ENCODE measurements at places on chromosomes 4 and X.
A peak's percentile ranks its signal among the peaks of the same experiment; 100 is the strongest.

- no peak for DNase-seq
- no peaks in the 10 kb centered on the region for H3K36me3 ChIP-seq
- H3K4me3 ChIP-seq = no peak overlapping the region
- H3K27me3 ChIP-seq = no peaks in the 10 kb centered on the region
These were observed 514.5 kb upstream of the SLIT2 start for GRCh38 chr4:19736968-19737756.

DNA sequence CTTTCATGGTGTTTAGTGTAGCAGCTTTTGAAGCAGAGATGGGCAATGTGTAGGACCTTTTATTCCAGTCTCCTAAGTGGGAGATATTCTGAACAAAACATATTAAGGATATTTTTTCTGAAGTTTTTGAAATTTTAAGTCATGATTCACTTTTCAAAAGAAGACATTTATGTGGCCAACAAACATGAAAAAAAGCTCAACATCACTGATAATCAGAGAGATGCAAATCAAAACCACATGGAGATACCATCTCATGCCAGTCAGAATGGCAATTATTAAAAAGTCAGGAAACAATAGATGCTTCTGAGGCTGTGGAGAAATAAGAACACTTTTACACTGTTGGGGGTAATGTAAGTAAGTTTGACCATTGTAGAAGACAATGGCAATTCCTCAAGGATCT is 76.0 kb downstream of the FAT4 start:
- H3K4me1 ChIP-seq = peaks cover 4% of the 10 kb centered on the region
- H3K27ac ChIP-seq = no peak overlapping the region
- no peaks in the 10 kb centered on the region for H3K27me3 ChIP-seq
- no peaks in the 10 kb centered on the region for H3K36me3 ChIP-seq
- no peak for DNase-seq
- no peak overlapping the region for H3K4me3 ChIP-seq

DNA sequence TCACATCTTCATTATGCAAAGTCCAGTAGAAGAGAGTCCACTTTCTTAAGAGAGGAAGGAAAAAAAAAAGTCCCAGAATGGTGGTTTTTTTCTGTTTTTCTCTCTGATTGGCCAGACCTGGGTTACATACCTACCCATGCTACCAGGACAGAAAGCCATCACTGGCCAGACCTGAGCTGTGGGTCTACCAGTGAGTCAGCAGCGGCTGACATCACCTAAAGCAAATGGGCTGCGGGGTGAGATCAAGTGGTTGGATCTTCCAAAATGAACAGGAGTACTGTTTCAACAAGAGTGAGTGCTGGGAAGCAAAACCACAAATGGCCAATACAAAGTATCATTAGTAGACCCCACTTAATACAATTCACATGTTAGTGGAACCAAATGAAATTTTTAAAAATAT is 1.6 kb upstream of the NDST3 start:
- H3K36me3 ChIP-seq = no peaks in the 10 kb centered on the region
- peaks cover 28% of the 10 kb centered on the region for H3K27me3 ChIP-seq
- H3K4me1 ChIP-seq = peaks cover 5% of the 10 kb centered on the region
- peak overlapping the region; percentile 85 for H3K4me3 ChIP-seq

DNA sequence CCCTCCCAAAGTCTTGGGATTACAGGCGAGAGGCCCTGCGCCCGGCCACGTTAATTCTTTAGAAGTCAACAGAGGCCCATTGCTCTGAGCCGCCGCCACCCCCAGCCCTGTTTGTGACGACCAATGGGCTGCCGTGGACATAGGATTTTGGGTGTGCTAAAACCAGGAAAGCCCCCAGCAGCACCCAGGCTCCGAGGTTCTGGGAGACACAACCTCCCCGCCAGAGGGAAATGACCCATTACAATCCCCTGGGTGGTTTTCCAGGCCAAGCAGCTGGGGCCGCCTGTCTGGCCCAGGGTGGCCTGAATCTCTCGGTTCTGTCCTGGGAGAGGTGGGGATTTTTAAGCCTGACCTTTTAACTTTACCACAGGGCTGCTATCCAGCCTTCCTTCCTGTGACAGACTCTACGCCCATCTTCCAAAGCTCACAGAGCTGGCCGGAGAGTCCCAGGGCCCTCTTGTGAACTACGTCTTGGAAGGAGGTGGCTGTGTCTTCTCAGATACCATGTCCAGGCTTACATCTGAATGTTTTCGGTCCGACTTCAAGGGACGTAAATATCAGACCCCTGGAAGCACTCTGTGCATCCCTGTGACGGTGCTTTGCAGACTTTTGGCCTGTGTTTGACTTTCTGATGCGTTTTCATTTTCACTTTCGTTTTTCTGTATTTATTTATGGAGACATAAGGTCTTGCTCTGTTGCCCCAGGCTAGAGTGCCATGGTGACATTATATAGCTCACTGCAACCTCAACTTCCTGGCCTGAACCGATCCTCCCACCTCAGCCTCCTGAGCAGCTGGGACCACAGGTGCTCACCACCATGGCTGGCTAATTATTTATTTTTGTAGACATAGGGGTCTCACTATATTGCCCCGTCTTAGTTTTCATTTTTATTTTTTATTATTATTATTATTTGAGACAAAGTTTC is 36.0 kb downstream of the P2RY8 start:
- DNase-seq = no peak
- H3K36me3 ChIP-seq = no peaks in the 10 kb centered on the region
- H3K4me1 ChIP-seq = no peaks in the 10 kb centered on the region
- no peak overlapping the region for H3K27ac ChIP-seq
- no peak overlapping the region for H3K4me3 ChIP-seq
- no peaks in the 10 kb centered on the region for H3K27me3 ChIP-seq

DNA sequence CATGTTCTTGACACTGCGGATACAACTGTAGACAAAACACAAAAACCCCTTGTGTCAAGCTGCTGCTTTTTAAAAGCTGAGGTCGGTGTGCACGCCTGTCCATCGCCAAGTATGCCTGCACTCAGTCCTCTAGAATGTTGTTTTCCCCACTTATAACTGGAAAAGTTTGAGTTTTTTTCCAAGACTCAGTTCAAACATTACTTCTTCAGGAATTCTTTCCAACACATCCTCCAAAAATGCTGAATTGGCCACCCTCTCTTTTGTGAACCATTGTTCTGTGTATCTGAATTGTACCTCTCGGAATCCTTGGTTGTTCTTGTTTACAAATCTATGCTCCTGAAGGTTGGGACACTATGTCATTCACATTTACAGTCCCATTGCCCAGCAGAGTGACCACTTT is 94.6 kb downstream of the REELD1 start:
- no peaks in the 10 kb centered on the region for H3K27me3 ChIP-seq
- H3K4me1 ChIP-seq = peaks cover 6% of the 10 kb centered on the region
- no peak overlapping the region for H3K4me3 ChIP-seq
- H3K27ac ChIP-seq = no peak overlapping the region

GRCh38 chrX:12970691-12971202 is 4.2 kb upstream of the TMSB4X start:
- H3K36me3 ChIP-seq = peaks cover 1% of the 10 kb centered on the region
- no peak for DNase-seq

GRCh38 chrX:76253432-76253831 is 80.6 kb downstream of the PBDC1 start:
- DNase-seq = no peak
- no peak overlapping the region for H3K4me3 ChIP-seq
- H3K36me3 ChIP-seq = no peaks in the 10 kb centered on the region

DNA sequence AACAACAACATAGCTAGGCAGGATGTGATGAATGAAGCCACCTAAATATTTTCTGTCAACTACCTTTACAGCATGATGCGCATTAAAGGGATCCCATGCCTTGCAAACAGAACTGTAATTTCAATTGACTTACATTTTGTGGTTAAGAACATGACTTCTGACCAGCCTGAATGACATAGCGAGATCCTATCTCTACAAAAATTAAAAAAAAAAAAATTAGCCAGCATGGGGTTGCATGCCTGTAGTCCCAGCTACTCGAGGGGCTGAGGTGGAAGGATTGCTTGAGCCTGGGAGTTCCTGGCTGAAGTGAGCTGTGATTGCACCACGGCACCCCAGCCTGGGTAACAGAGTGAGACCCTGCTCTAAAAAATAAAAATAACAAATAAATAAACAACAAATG is 680.6 kb downstream of the IQCM start:
- no peaks in the 10 kb centered on the region for H3K4me1 ChIP-seq
- H3K27ac ChIP-seq = no peak overlapping the region
- H3K4me3 ChIP-seq = no peak overlapping the region
- no peaks in the 10 kb centered on the region for H3K27me3 ChIP-seq

- H3K27me3 ChIP-seq = peaks cover 5% of the 10 kb centered on the region
- peaks cover 10% of the 10 kb centered on the region for H3K4me1 ChIP-seq
- DNase-seq = no peak
- H3K36me3 ChIP-seq = no peaks in the 10 kb centered on the region
- no peak overlapping the region for H3K27ac ChIP-seq
These were observed 297.3 kb upstream of the LCORL start for GRCh38 chr4:18318682-18319388.

GRCh38 chr4:30832639-30833038 is 112.5 kb downstream of the PCDH7 start:
- H3K36me3 ChIP-seq = no peaks in the 10 kb centered on the region
- DNase-seq = no peak
- no peak overlapping the region for H3K4me3 ChIP-seq
- peaks cover 4% of the 10 kb centered on the region for H3K27me3 ChIP-seq
- H3K4me1 ChIP-seq = peaks cover 66% of the 10 kb centered on the region

GRCh38 chr4:6894528-6895498 is 14.8 kb upstream of the TBC1D14 start:
- H3K27ac ChIP-seq = no peak overlapping the region
- H3K4me1 ChIP-seq = peaks cover 22% of the 10 kb centered on the region
- H3K4me3 ChIP-seq = no peak overlapping the region
- DNase-seq = no peak
- no peaks in the 10 kb centered on the region for H3K36me3 ChIP-seq

- no peak for DNase-seq
- H3K27me3 ChIP-seq = no peaks in the 10 kb centered on the region
- H3K36me3 ChIP-seq = no peaks in the 10 kb centered on the region
- no peak overlapping the region for H3K4me3 ChIP-seq
These were observed 215.6 kb downstream of the FSTL5 start for GRCh38 chr4:161948026-161948770.

GRCh38 chr4:141002323-141002805 is 130.9 kb downstream of the RNF150 start:
- DNase-seq = no peak
- no peaks in the 10 kb centered on the region for H3K36me3 ChIP-seq
- no peak overlapping the region for H3K27ac ChIP-seq
- no peak overlapping the region for H3K4me3 ChIP-seq

DNA sequence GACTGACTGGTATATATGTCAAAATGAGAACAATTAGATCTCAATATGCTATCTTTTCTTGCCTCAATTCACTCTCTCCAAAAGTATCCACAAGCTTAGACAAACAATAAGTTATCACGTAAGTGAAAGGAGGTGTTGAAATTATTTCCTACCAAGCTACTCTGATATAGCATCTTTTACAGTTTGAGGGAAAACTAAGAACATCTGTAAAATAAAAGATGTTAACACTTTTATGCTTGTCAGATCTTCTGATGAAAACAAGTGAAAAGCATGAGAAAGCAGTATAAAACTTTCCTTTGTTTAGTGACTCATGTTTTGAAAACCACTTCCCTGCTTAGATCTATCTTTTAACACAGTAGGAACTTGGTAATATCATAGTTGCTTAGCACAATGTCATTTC is 8.4 kb upstream of the MAB21L2 start:
- no peak overlapping the region for H3K4me3 ChIP-seq
- peaks cover 30% of the 10 kb centered on the region for H3K4me1 ChIP-seq
- no peaks in the 10 kb centered on the region for H3K36me3 ChIP-seq
- DNase-seq = no peak
- H3K27ac ChIP-seq = no peak overlapping the region

DNA sequence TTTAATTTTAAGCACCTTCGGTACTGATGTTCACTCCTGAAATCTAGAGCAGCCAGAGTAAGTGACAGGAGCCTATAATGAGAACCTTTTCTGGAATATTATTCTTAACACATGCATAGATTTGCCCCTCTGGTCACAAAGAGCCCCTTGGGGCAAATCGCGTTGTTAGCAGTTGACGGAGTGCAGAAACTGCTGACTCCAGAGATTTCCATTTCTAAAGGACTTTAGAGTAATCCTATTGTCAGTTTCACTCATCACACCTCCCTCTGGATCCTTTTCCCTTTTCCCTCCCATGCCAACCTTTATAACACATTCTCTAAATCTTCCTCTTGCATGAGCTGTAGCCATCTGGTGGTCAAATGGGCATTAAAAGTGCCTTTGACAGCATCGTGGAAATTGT is 264.9 kb upstream of the PRPS2 start:
- H3K27me3 ChIP-seq = no peaks in the 10 kb centered on the region
- H3K36me3 ChIP-seq = no peaks in the 10 kb centered on the region
- no peak overlapping the region for H3K27ac ChIP-seq
- no peaks in the 10 kb centered on the region for H3K4me1 ChIP-seq
- DNase-seq = no peak

- no peaks in the 10 kb centered on the region for H3K4me1 ChIP-seq
- no peak for DNase-seq
- H3K27me3 ChIP-seq = no peaks in the 10 kb centered on the region
- H3K27ac ChIP-seq = no peak overlapping the region
- H3K4me3 ChIP-seq = no peak overlapping the region
- no peaks in the 10 kb centered on the region for H3K36me3 ChIP-seq
These were observed 161.3 kb downstream of the FNIP2 start for GRCh38 chr4:158929939-158930638.

GRCh38 chr4:97370568-97370967 is 772.7 kb downstream of the STPG2 start:
- H3K4me3 ChIP-seq = no peak overlapping the region
- no peak overlapping the region for H3K27ac ChIP-seq
- peaks cover 4% of the 10 kb centered on the region for H3K36me3 ChIP-seq
- peaks cover 19% of the 10 kb centered on the region for H3K4me1 ChIP-seq

DNA sequence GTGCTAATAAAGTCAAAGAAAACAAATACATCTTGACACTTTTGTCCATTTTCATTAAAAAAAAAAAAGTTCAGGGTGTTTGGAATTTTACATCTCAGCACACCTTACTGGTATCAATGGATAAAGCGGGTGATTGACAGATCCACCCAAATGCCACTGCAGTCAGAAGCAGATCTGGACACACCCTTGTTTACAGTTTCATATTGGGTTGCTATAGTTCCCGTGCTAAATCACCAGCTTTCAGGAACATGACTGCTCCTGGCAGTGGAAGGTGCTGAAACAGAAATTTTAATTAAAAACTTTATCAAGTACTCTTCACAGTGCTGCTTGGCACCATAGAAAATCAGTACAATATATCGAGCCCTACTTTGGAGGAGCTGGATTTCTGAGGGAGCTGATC is 116.3 kb downstream of the STOX2 start:
- H3K4me1 ChIP-seq = peaks cover 36% of the 10 kb centered on the region
- peak overlapping the region; percentile 24 for H3K27ac ChIP-seq
- no peak for DNase-seq
- no peaks in the 10 kb centered on the region for H3K27me3 ChIP-seq
- peaks cover 14% of the 10 kb centered on the region for H3K36me3 ChIP-seq
- H3K4me3 ChIP-seq = no peak overlapping the region

GRCh38 chr4:15585331-15585730 is 69.8 kb downstream of the FBXL5 start:
- DNase-seq = no peak
- no peak overlapping the region for H3K27ac ChIP-seq
- no peak overlapping the region for H3K4me3 ChIP-seq
- peaks cover 14% of the 10 kb centered on the region for H3K36me3 ChIP-seq
- no peaks in the 10 kb centered on the region for H3K27me3 ChIP-seq

GRCh38 chr4:52925531-52925968 is 63.4 kb downstream of the RASL11B start:
- peaks cover 26% of the 10 kb centered on the region for H3K4me1 ChIP-seq
- no peaks in the 10 kb centered on the region for H3K36me3 ChIP-seq
- H3K4me3 ChIP-seq = no peak overlapping the region
- no peak for DNase-seq

GRCh38 chrX:110699109-110699508 is 96.5 kb downstream of the CHRDL1 start:
- H3K36me3 ChIP-seq = no peaks in the 10 kb centered on the region
- DNase-seq = no peak
- no peaks in the 10 kb centered on the region for H3K27me3 ChIP-seq
- no peak overlapping the region for H3K27ac ChIP-seq
- no peak overlapping the region for H3K4me3 ChIP-seq
- H3K4me1 ChIP-seq = no peaks in the 10 kb centered on the region
